ENCODE measurements at places on chromosomes 2 and 18.

DNA sequence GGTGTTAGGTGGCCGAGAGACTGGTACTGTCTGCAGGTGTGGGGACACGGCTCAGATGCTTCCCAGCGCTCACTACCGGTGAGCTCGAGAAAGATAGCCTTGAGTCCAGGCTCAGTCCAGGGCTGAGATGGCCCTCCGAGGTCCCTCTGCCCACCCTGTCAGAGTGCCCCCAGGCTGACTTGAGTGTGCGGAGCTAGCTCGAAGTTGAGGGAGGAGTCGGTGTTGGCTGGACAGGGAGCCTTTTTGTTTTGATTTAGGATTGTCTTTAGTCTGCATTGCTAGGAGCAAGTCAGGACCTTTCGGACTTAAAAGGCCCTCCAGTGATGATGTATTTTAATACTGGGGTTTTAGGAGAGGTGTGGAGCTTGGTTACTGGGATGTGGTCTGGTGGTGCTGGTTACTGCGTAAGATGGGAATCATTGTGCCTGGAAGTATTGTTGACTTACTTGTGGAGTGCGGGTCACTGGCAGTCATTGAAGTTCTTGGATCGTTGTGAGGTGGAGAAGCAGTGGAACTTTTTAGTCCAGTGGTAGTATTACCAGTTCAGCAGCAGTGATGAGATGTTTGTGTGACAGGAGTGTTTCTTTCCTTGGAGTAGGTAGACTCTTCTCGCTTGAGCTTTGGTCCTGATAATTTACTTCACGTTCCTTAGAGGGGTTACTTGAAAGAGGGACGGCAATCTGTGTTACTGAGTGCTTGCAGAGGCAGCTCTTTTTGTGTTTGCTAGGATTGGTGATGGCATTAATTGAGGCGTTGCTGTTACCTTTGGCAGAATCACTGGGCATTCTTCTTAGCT, 633 bp downstream of the KIAA1328 start:
- DNase-seq, result peak; percentile 59

DNA sequence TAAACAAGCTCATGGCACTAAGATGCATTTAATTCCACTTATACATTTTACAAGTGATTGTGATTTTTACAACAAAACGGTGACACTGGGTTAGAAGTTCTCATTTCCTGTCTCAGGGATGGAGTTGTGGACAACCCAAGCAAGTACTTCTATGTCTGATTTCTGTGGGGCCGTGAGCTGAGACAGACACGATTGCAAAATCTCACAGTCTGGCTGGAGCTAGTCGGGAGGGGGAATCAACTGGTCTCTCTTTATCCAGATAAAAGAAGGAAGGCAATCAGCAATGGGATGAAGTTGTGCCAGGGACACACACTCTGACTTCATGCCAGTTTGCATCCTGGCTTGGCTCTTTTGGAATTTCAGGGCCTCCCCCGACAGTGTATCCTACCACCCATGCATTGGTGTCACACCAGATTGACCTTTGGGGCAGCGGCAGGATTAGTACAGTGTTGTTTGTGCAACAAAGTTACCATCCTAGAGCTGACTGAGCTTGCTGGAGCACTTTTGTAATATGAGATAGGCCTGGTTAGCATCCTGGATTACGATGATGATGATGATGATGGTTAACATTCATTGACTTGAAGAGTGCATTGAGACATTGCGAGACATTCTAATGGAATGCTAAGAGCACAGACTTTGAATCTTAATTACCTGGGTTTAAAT, 98.8 kb downstream of the CTAGE1 start:
- DNase-seq, result peak; percentile 58

GRCh38 chr2:232528746-232529460, 2.9 kb downstream of the CHRND start:
- DNase-seq, result no peak

- DNase-seq, result no peak
These were observed 48.4 kb downstream of the DCDC2C start for GRCh38 chr2:3751806-3752205.

DNA sequence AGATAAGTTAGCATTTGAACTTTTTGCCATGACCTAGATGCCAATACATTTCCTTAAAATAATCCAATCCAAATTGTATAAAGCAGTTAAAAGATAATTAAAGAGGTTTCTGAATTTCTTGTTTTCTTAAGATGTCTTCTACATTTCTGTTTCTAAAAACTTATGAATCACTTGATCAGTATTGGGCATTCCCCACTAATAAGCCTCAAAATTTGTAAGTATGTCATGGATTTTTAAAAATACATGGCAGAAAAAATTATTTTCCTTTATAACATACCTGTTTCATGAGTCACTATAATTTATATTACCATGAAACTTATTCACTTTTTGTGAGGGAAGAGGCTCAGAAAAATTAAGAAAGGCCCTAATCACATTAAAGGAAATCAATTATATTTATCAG, 90.3 kb upstream of the TFPI start:
- no peak for DNase-seq

- DNase-seq, result peak; percentile 36
These were observed 281.1 kb upstream of the MGAT5 start for GRCh38 chr2:133972786-133973185.

DNA sequence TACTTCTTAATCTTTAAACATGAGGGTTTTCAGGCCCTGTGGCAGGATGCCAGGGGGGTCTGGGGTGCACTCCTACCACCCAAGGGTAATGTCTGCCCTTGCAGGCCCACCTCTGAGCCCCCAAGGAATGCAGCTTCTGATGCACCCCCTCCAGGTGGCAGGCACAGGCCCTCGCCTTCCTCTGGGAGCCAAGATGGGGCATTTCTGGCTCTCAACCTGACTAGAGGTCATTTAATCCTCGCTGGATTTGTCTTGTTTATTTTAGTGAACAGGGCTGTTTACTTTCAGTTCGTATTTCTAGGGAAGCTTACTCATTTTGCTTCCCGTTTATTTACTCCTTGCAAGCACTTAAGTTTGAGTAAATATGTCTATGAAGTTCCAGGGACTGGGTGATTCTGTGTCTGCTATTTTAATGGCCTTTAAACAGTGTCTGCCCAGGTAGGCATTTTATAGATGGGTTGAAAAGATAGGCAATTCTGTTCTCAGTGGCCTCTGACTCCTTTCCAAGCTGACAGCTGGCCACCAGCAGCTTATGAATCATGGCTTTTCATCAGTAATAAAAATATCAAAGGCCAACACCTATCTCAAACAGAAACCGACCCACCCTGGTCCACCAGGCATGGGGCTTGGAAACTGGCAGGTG, 11.1 kb upstream of the DNPEP start:
- no peak for DNase-seq

- peak; percentile 46 for DNase-seq
These were observed 139.0 kb downstream of the DSC3 start for GRCh38 chr18:30903566-30903965.

- DNase-seq, result no peak
These were observed 12.3 kb upstream of the SPAG16 start for GRCh38 chr2:213271947-213272346.

DNA sequence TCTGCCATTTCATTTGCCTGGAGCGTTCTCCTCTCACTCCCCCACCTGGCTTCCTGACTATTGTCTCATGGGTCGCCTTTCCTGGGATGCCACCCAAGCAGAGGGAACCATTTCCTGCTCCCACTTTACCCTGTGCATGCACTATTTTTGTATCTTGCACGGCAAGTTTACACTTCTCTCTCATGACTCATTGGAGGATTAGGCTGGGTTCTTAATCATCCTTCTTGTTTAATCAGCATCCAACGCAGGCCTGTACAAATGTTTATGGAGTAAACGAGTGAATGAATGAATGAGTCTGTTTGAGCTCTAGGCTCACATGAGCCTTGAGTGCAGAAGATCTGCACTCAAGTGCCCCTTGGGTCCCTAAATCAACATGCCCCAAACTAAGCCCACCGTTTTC, 3.8 kb upstream of the ARHGAP25 start:
- peak; percentile 31 for DNase-seq

DNA sequence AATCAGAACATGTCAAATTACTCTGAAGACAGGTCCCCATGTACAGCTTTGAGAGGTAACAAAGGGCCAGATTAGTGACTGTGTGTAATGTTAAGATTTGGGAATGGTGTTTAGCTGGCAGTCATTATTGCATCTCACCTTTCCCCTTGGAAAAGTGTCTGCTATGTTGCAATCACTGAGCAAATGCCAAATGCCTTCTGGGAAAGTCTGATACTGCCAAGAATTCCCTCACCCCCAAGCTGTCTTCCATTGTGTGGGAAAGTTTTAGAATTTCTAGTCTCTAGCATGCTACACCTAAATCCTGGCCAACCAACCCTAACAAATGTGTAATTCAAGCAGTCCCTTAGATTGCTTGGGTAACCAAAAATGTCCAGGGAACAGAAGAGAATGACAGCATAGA, 13.6 kb upstream of the PELI1 start:
- peak; percentile 75 for DNase-seq

- no peak for DNase-seq
These were observed 24.4 kb downstream of the EMILIN2 start for GRCh38 chr18:2871111-2871720.
